ENCODE measurements at places on chromosomes 6 and 20.
A peak's percentile ranks its signal among the peaks of the same experiment; 100 is the strongest.

GRCh38 chr6:1436334-1437306, 47.2 kb downstream of the FOXF2 start:
- no peak overlapping the region for H3K4me3 ChIP-seq
- no peak overlapping the region for H3K27ac ChIP-seq
- H3K27me3 ChIP-seq: no peaks in the 10 kb centered on the region
- no peak for DNase-seq
- H3K36me3 ChIP-seq: no peaks in the 10 kb centered on the region
- no peaks in the 10 kb centered on the region for H3K4me1 ChIP-seq

DNA sequence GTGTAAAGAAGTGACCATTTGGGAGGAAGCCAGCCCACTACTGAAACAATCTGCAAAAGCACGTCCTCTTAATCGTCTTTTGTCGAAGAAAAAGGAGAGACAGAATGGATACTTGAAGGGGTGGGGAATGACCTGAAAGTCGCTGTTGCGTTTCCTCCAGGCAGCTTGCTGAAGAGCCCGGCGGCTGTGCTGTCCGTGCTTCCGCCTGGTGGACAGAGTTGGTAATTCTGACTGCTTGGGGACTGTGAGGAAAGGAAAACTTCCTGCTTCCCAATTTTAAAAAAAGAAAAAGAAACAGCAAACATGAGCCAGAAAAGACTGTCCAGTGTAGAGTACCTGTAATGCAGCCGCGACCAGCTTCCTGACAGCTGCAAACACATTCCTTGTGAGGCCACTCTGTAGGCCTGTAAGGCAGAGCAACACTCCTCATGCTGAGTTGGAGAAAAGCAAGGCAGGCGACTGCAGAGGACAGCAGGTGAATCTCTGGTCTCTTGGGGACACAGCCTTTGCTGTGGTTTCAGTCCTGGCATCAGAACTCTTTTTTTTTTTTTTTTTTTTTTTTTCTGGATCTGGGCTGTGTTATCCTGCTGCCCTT, 251.1 kb upstream of the TBX18 start:
- DNase-seq: peak; percentile 12
- H3K27ac ChIP-seq: no peak overlapping the region
- H3K27me3 ChIP-seq: no peaks in the 10 kb centered on the region
- H3K4me1 ChIP-seq: no peaks in the 10 kb centered on the region
- no peak overlapping the region for H3K4me3 ChIP-seq

GRCh38 chr6:65557224-65557623, 149.8 kb downstream of the EYS start:
- no peaks in the 10 kb centered on the region for H3K4me1 ChIP-seq
- no peaks in the 10 kb centered on the region for H3K36me3 ChIP-seq
- no peak overlapping the region for H3K4me3 ChIP-seq
- DNase-seq: no peak
- H3K27me3 ChIP-seq: no peaks in the 10 kb centered on the region

DNA sequence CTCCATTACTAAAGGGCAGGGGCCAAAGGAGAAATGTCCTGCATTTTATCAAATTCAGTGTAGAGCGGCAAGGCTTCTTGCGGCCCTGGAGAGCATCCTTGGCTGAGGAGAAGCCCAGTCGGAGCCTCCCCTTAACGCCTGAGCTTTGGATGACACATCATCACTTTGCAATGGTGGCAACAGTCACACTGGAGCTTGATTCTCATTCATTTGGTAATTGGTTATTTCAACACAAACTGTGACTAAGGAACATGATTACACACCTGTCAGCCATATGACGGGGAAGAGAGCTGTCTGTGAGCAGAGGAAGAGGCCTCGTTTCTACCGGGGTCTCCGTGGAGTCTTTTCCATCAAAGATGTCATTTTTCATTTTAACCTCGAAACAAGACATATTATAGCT, 81.4 kb downstream of the SOBP start:
- no peaks in the 10 kb centered on the region for H3K36me3 ChIP-seq
- no peak overlapping the region for H3K4me3 ChIP-seq
- no peaks in the 10 kb centered on the region for H3K27me3 ChIP-seq
- H3K27ac ChIP-seq: no peak overlapping the region
- no peaks in the 10 kb centered on the region for H3K4me1 ChIP-seq

- no peaks in the 10 kb centered on the region for H3K4me1 ChIP-seq
- no peak overlapping the region for H3K4me3 ChIP-seq
- no peaks in the 10 kb centered on the region for H3K27me3 ChIP-seq
- no peak overlapping the region for H3K27ac ChIP-seq
- DNase-seq: no peak
Measured at GRCh38 chr20:32495217-32495565, 89.9 kb downstream of the NOL4L start.
